ENCODE measurements at places on chromosomes 4 and X.

GRCh38 chrX:132188175-132188574 is 31.1 kb downstream of the RAP2C start:
- no peak for DNase-seq

GRCh38 chr4:172750910-172751309 is 417.7 kb upstream of the GALNT7 start:
- DNase-seq: no peak

- no peak for DNase-seq
Measured at GRCh38 chr4:71189471-71189870, 149.3 kb upstream of the SLC4A4 start.

GRCh38 chrX:103498786-103499185 is 20.5 kb downstream of the RAB40A start:
- no peak for DNase-seq

DNA sequence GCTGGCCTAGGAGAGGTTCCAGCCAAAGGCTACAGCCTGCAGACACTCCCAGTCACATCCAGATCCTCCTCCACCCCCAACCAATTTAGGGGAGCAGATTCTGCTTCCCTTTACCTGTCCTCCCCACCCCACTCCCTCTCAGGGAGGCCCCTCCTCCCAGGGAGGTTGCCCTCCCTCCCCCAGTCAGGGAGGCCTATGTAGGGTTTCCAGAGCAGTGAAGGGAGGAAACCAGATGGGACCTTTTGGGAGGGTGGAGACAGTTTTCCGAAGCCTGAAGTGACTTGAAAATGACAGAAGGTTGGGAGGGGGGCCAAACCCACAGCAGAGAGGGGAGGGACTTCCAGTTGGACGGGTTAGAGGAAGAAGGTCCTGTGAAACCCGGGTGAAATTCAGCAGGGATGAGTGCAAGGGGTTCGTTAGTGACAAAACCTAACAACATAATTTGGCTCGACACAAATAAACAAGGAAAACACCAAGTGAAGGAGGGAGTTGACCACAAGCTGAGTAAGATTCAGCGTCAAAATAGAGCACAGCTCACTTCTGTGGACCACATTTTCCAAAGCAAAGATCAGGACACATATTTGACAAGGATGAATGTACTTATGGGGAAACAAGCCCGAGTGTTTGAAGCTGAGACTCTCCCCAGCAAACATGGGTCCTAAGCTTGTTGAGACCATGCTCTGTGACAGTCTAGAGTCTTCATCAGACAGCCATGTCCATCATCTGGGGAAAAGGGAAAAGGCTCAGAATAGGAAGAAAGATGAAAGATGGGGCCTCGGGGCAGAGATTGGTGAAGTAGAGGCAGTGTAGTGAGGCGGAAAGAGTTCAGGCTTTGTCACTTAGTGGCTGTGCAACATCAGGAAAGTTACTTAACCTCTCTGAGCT is 46.4 kb downstream of the PRPS1 start:
- no peak for DNase-seq

- no peak for DNase-seq
Measured at GRCh38 chr4:128379860-128380259, 92.2 kb upstream of the PGRMC2 start.

Data from activated CD4-positive, CD25-positive, alpha-beta regulatory T cell treated with anti-CD3 and anti-CD28 coated beads, Interleukin-2, amount 50 U/mL, for 72 hours (primary cell).